ENCODE measurements at places on chromosomes 4 and X. TPM values are rescaled to one million over a fixed set of nuclear protein-coding genes. Genes with fewer than 3 reads are reported as not detected.

DNA sequence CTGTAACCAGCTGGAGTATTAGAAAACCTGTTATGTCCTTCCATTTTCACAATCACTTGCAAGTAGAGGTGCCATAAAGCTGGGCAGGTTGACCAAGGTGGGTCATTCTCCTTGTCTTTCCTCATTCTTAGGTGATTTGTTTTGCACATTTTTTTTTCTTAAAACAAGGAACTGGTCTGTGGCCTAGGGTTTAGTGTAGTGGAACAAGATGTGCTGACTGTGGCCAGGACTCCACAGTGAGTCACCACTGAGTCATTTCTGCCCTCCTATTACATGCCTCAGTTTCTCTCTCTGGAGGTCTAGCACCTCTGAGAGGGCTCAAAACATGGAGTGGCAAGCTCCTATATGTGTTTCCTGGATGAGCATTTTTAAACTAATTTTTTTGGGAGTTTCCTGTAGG, 355.9 kb downstream of the GPM6A start:
- no peaks in the 10 kb centered on the region for H3K27me3 ChIP-seq
- no peaks in the 10 kb centered on the region for H3K36me3 ChIP-seq
- DNase-seq = no peak
- H3K4me3 ChIP-seq = no peak overlapping the region
- no peaks in the 10 kb centered on the region for H3K4me1 ChIP-seq

MAGEC1 gene
- not detected for total RNA-seq

NIPAL1 gene
- 1.3 TPM for total RNA-seq

- peaks cover 51% of the 10 kb centered on the region for H3K4me1 ChIP-seq
- peak; percentile 25 for DNase-seq
- H3K4me3 ChIP-seq = no peak overlapping the region
- peak overlapping the region; percentile 89 for H3K27ac ChIP-seq
- H3K36me3 ChIP-seq = peaks cover 63% of the 10 kb centered on the region
Measured at GRCh38 chrX:72272868-72273267, 4.2 kb downstream of the RPS4X start.

DNA sequence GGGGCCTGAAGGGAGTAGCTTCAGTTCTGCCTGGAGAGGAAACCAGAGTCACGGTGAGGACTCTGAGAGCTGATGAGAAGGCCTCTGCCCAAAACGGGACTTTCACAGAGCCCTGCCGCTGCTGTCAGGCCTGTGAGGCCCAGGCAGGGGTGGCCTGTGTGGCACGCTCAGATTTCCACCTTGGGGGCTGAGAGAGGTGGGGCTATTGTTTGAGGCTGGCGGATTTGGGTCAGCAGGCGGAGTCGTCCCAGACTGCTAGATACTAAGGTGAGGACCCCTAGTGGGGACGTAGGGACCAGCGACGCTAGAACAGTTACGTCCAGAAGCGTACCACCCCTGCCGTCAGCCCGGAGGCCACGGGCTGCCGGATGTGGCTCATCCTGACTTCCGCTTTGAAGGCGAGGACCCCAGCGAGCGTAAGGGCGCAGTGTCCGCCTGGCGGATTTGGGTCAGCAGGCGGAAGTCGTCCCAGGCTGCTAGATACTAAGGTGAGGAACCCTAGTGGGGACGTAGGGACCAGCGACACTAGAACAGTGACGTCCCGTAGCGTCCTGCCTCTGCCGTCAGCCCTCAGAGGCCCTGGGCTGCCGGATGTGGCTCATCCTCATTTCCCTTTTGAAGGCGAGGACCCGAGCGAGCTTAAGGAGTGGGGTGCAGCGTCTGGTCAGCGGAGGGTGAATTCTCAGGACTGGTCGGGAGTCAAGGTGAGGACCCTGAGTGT, at the start of gene MAGEB1:
TSS of gene MAGEB1 (plus strand) at position 378 of the 721 bp plus-strand sequence. CDS start 3,348 bp downstream, outside the sequence.
- H3K27ac ChIP-seq = no peak within 1 kb of the TSS
- no peaks in the 10 kb centered on the region for H3K36me3 ChIP-seq
- no peak for DNase-seq
- no peak within 1 kb of the TSS for H3K4me3 ChIP-seq
- H3K27me3 ChIP-seq = no peaks in the 10 kb centered on the region
- H3K4me1 ChIP-seq = no peaks in the 10 kb centered on the region

- DNase-seq = no peak
- peaks cover 3% of the 10 kb centered on the region for H3K36me3 ChIP-seq
- H3K4me1 ChIP-seq = peaks cover 46% of the 10 kb centered on the region
- H3K27ac ChIP-seq = peak overlapping the region; percentile 78
- no peak overlapping the region for H3K4me3 ChIP-seq
- no peaks in the 10 kb centered on the region for H3K27me3 ChIP-seq
Measured at GRCh38 chrX:14883826-14884225, 10.6 kb downstream of the MOSPD2 start.

Measured in activated CD4-positive, alpha-beta memory T cell treated with anti-CD3 and anti-CD28 coated beads for 36 hours (primary cell).